SW 1271 (cell line): ENCODE measurements at places on chromosomes 1 and 21.

DNA sequence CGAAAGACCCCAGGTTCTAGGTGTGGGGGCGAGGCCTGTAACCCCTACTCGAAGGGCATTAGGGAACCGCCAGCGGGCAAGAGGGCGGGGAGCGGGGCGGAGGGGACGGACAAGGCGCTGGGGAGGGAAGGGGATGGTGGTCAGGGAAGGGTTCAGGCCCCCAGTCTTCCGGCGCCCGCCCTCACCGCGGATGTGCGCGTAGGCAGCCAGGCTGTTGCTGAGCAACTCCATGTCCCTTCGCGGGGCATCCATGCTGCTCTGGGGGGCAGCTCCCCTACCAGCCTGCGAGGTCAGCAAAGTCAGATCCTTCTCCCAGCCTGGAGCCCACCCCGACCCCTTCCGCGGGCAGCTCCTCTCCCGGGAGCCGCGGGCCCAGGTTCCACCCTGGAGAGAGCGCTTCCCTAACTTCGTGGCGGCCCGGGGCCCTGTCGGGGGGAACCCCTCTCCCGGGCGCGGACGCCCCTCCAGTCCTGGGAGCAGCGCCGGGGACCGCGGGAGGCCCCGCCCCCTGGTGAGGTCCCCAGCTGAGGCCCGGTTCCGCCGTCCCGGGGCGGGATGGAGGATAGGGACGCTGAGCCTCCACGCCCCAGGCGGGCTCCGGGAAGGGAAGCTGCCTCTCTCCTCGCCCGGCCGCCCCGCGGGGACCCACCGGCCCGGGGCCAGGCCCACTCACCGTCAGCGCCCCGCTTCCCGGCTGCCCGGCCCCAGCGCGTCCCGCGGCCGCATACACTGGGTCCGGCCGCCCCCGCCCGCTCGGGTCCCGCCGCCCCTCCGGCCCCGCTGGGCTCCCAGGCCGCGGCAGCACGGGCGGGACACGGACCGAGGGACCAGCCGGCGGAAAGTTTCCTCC is 434 bp downstream of the EVA1B start:
- DNase-seq: no peak

DNA sequence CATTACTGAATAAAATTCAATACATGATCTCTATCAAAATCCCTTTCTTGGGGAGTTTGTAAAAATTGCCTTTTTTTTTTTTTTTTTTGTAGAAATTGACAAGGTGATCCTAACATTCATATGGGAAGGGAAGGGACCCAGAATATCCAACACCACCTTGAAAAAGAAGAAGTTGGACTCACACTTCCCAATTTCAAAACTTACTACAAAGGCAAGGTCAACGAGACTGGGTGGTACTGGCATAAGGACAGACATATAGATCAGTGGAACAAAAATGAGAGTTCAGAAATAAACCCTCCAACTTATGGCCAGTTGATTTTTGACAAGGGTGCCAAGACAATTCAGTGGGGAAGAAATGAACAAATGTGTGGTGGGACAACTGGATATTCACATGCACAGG is 31.4 kb upstream of the CLSTN1 start:
- no peak for DNase-seq

DNA sequence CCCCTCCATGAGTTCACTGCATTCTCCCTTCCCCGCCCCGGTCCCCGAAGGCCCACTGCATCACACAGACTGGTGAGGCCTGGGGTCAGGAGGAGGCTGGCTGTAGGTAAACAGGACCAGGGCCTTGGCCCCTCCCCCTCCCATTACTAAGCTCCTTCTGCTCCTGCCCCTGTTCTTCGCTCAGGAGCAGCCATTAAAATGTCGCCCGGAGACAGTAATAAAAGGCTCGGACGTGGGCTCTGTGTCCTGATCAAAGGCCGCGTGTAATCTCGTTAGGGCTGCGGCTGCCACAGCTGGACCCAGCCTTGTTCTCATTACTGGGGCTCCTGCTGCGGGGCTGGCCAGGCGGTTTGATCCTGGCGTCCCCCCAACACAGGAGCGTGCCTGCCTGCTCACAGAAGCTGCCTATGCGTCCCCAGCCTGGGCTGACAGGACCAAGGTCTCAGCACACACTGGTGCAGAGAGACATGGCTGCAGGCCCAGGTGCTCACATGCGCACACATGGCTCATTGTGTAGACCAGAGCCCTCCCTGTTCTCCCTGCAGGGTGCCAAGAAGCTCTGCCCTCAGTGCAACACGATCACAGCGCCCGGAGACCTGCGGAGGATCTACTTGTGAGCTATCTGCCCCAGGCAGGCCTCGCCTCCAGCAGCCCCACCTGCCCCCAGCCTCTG is 24.0 kb downstream of the TMEM53 start:
- DNase-seq: no peak

- no peak for DNase-seq
Measured at GRCh38 chr1:57586842-57587241, 163.0 kb upstream of the DAB1 start.

GRCh38 chr1:226845624-226846023 is 24.8 kb upstream of the PSEN2 start:
- no peak for DNase-seq

DNA sequence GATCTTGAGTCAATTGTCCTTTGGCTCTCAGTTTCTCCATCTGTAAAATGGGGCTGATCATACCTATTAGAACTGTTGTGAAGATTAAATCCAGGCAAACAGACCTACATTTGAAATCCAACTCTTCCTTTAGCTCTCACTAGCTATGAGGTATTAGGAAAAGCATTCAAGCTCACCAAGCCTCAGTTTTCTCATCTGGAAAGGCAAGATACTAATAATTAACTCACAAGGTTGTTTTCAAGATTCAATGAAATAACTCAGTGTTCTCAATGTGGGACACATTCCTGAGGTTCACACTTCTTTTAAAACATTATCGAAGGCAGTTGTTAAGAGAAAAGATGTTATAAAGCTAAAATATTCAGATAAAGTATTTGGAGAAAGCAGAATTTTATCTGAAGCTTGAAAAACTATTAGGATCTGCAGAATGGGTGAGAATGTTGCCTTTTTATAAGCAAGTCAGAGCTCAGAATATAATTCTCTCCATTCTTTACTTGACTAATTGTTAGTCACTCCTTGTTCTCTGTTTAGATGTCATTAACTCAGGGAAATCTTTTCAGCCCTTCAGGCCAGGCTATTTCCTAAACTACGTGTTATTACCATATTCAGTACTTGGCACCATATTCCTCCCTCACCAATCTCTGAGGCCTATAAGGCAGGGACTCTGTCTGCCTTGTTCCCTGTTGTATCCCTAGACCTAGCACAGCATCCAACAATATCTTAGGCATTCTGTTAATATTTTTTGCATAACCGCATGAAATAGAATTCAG is 72.0 kb upstream of the VAV3 start:
- no peak for DNase-seq

DNA sequence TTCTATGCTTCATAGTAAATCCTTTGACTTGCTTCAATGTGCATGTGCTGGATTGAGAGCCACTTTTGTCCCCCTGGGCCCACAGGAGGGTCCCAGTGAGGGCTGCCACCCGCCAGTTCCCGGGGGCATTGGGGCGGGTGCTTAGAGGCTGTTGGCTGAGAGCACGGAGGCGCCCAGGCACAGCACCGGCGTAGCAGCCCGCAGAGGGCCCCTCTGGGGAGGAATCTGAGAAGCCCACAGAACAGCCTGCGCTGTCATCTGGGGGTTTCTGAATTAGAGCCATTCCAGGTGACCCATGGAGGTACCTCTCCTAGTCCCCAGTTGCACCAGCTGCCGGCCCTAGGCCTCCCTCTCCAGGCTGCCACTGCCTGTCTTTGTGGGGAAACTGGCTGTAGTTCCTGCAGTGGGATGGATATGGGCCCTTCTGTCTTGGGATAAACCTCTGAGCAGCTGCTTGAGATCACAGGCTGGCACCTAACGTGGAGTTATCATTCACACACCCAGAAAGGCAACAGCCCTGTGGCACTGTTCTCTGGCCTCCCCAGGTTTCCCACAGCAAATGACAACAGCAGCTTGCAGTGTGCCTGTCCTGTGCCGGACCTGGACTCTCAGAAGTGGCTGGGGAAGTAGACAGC is 39.5 kb downstream of the TMEM51 start:
- DNase-seq: no peak

- DNase-seq: no peak
Measured at GRCh38 chr1:172499636-172500141, 33.3 kb upstream of the SUCO start.

DNA sequence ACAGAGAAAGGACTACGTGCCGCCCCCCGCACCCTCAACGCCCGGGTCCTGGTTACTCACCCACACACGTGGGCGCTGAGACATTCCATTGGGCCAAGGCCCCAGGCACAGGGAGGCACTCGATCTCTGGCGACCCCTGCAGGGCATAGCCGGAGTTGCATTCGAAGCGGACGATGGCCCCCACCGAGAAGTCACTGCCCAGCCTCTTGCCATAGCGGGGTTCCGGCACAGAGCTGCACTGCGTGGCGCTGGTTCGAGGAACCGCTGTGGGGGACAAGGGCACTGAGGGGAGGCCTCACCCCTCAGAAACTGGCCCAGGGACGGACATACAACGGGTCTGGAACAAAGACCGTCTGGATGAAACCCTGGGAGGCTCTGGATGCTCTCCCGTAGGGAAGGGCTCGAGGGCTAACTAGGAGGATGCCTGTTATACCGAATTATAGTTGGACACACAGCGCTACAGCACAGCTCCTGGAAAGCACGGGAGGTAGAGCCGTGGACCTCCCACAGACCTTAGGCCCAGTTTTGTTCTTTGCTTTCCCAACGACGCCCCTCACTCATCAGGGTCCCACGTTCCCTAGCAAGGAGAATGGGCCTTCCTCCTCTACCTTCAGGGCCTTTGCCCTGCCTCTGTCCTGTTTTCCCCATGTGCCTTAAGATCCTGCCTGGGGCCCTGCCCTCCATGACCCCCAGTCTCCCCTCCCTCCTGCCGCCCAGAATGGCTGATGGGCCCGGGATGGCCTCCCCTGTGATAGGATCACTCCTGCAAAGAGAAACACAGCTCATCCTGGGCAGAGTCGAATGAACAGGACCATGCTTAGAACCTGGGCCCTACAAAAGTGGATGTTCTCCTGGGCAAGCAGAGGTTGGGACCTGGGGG is 152.8 kb downstream of the ZSCAN20 start:
- DNase-seq: no peak

DNA sequence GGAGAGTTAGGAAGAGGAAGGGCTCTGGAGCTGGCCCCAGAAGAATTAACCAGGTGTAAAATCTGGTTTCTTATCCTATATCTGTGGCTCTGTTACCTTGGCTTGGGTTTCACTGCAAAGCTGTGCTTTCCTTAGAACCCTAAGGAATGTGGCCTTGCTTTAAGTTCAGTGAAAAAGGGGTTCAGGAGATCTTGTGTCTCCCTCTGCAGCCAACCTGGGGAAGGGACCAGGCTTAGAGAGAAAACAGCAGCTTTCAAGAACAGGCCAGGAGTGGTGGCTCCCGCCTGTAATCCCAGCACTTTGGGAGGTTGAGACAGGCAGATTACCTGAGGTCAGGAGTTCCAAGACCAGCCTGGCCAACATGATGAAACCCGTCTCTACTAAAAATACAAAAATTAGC is 16.1 kb upstream of the MYCL start:
- DNase-seq: no peak

DNA sequence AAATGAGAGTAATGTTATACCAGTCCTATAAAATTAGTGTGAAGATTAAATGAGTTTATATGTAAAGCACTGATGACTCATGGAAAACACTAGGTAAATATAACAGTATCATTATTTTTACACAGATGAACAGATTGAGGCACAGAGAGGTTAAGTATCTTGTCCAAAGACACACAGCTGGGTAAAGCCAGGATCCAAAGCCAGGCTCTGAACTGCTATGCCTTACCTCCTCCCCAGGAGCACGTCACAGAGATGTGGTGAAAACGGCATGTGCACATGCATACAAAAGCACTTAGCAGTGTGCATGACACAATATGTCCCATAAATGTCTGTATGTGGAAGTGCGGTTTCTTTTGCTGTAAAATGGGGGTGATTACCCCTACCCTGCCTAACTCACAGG is 56.9 kb downstream of the MAN1C1 start:
- DNase-seq: no peak

- no peak for DNase-seq
Measured at GRCh38 chr1:24085546-24085945, 26.4 kb downstream of the MYOM3 start.

DNA sequence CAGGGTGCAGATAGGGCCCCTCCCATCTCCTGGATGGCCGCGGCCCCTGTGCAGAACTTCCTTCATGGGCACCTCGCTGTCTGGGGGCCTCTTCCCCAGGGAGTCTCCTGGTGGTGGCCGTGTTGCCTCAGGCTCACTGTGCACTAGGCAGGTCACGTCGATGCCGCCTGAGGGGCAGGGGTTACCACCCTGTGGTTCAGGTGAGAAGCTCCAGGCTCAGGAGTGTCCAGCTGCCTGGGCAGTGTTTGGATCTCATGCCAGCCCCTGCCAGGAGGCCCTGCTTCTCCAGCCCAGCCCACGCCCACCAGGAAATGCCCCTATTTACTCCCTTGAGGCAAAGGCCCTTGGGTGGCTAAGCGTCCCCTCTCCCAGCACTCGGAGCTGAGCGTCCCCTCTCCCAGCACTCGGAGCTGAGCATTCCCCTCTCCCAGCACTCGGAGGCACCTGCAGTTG is 2.1 kb downstream of the ITGB2 start:
- DNase-seq: no peak

DNA sequence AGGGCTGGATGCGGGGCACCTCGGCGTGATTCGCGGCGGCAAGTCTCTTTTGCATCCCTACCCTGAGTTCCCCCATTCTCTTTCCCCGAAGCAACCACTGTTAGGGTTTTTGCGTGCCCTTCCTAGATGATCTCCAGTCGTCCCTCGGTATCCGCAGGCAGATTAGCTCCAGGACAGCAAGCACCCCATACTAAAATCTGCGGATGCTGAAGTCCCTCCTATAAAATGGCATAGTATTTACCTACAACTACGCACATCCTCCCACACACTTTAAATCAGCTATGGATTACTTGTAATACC is 22.8 kb upstream of the CFAP126 start:
- DNase-seq: no peak

DNA sequence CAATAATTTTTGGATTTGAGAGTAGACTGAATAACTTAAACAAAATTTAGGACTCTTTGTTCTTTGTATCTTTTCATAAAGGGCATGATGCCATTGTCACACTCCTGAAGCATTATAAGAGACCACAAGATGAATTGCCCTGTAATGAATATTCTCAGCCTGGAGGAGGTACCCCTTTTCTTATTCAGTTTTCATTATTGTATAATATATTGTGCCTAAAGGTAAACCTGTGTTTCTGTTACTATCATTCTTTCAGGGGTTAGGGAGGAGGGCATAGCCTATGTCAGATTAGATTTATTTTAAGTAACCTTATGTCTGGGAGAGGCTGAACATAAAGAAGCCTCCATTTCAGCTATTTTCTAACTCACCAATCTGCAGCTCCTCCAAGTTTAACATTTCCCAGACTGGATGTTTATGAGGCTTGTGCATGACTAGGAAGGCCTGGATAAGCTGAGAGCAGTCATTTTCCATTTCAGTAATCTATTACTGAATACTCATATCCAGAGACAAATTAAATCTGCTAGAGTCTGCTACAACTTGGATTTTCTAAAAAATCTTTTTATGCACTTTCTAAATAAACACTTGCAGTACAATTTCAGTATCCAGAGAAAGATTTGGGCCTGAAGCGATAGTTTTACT is 132.1 kb downstream of the TNNI3K start:
- no peak for DNase-seq
